Stimulated activated naive CD8-positive, alpha-beta T cell treated with anti-CD3 and anti-CD28 coated beads, Interleukin-15, Interleukin-2, amounts not matched to agents 100 U/mL and 50 U/mL, for 24 hours (primary cell): ENCODE measurements at places on chromosomes 3 and 15.

- no peak for DNase-seq
These were observed 265.0 kb upstream of the C2CD4B start for GRCh38 chr15:62430056-62430455.

DNA sequence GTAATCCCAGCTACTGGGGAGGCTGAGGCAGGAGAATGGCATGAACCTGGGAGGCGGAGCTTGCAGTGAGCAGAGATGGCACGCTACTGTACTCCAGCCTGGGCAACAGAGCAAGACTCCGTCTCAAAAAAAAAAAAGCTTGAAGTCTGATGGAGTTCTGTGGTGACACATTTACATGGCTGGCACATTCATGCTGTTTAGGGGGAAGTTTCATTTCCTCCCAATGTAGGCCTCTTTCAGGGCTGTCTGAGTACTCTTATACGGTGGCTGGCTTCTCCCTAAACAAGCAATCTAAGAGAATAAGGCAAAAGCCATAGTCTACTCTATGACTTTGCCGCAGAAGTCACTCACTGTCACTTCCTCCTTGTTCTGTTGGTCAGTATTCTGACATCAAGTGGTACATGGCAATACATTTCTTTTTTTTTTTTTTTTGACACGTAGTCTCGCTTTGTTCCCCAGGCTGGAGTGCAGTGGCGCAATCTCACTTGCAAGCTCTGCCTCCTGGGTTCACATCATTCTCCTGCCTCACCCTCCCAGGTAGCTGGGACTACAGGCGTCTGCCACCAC lies 41.2 kb downstream of the OIP5 start:
- no peak for DNase-seq

GRCh38 chr3:164812042-164812441 lies 266.3 kb downstream of the SI start:
- no peak for DNase-seq

GRCh38 chr3:185630182-185630622 lies 44.1 kb downstream of the SENP2 start:
- no peak for DNase-seq

DNA sequence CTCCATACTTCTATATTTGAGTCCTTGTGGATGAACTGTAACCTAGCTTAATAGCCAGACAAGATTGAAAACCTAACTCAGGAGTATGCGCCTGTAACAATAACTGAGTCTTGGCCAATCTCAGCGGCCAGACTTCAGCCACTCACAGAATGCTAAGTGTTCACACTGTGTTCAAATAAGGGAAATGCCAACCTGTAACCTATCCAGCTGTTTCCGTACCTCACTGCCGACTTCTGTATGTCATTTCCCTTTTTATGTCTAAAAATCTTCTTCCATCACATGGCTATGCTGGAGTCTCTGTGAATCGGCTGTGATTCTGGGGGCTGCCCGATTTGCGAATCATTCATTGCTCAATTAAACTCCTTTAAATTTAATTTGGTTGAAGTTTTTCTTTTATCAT lies 169.2 kb downstream of the NFKBIZ start:
- DNase-seq = no peak

DNA sequence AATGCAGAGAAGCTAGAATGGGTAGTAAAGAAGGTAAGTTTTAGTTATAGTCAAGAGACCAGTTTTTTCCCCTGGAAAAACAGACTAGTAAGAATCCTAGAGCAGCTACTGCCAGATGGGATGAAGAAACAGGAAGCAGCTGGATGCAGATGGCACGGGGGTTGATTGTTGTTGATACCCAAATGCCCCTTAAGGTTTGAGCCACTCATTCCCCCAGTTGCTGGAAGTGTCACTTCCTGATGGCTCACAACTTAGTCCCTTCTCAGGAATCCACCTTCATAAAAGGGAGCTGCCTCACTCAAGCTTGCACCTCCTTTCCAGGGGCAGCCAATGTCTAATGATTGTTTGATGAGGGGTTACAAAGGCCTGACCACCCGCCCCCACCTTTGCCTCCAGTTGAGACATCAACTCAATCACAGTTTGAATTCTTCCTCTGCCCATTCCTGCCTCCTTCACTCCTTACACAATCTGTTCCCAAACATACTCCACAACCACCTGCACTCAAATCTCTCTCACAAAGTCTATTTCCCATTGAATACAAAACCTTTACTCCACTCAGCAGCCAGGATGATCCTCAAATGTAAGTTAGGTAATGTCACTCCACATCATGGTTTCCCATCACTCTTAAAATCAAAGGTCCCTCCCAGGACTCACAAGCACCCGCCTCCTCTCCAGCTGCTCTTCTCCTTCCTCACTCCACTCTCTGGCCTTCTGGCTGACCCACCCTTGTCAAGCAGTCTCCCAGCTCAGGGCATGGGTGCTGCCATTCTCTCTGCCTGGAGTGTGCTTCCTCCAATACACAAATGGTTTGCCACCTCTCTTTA lies 450.1 kb upstream of the THBS1 start:
- no peak for DNase-seq
